ENCODE measurements at places on chromosomes 4 and X.

- no peak for DNase-seq
Measured at GRCh38 chr4:64014647-64015046, 394.6 kb downstream of the TECRL start.

GRCh38 chrX:10971176-10971575 lies 140.0 kb upstream of the HCCS start:
- no peak for DNase-seq

DNA sequence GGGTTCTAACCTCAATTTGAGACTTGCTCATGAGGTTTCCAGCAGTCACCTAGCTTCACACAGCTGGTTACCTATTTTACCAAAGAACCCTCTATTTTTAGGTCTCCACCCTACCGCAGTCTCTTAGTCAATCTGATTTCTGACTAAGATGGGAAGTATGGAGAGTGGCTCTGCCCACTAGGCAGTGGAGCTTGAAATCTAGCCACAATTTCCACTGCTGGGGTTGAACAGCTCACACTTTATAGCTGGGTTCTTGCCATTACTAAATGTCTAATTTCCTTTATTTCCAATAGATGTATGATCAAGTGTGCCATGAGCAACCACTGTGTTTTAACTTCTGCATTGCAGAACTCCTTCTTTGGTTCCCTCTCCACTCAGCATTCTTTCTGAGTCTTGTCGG lies 43.1 kb downstream of the GASK1B start:
- no peak for DNase-seq

- DNase-seq: no peak
Measured at GRCh38 chr4:113355550-113356371, 306.3 kb downstream of the ANK2 start.
